Gastrocnemius medialis (tissue), 4 donors: ENCODE measurements at places on chromosomes 16 and 17.

- no peak for DNase-seq
Observed at GRCh38 chr17:4249452-4250029, 14.2 kb downstream of the ANKFY1 start.

GRCh38 chr17:50214976-50215760 lies 13.7 kb upstream of the COL1A1 start:
- no peak for DNase-seq

- no peak for DNase-seq
Observed at GRCh38 chr16:79485020-79485419, 115.5 kb downstream of the MAF start.

DNA sequence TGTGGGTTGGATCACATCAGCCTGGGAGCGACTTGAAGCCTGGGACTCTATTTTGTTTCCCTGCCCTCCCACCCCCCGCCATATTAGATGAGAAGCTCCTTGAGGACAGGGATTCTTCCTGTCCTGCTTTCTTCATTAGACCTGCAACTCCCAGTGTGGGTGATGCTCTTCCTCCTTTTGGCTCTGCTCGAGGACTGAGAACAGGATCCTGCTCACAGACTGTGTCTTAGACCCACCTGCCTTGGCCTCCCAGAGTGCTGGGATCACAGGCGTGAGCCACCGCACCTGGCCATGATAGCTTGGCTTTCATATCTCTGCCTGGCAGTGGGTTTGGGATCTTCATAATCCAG lies 21.5 kb upstream of the TNS4 start:
- DNase-seq, result no peak

DNA sequence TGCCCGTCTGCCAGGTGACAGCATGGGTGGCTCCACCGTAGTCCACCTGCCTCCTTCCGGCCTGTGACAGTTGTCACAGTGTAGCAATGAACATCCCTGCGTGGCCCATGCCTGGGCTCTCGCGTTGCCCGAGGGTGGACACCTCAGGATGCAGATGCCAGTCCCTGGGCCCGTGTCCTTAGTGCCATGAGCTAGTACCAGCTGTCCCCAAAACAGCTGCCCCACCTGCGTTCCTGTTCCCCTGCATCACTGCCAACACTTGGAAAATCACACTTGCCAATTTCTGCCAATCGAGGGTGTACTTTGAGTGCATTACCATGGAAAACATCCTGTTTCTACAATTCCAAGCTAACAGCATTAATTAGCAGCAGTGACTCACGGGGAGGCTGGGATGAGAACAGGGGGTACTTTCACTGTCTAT lies 9.0 kb upstream of the C16orf95 start:
- DNase-seq, result no peak

GRCh38 chr17:28720247-28720996 lies 637 bp downstream of the RPL23A start:
- no peak for DNase-seq

- DNase-seq, result no peak
Observed at GRCh38 chr16:3014971-3015370, 2.2 kb downstream of the CLDN9 start.

DNA sequence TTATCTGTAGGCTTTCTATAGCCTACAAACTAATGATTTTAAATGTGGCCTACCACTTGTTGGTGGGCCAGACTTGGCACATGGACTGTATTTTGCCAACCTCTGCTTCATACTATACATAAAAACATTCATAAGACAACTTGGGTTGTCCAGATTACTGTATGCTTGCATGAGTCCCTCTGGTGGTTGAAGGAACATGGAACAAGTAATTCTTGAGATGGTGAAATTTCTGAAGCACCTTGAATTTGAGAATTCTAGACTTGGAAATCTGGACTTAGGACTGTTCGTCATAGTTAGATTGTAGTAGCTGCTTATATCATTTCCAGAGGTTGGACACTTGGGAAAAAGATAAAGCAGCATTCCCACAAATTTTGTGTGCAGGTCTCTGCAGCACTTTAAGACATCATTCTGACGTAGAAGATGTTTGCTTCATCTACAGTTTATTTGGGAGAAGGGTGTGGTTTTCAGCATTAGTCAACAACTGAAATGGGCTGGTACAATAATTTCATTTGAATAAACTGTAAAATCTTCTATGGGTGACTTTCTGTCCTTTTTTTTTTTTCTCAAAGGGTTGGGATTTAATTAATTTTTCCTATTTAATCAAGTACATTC lies 31.2 kb downstream of the NFATC3 start:
- no peak for DNase-seq

- no peak for DNase-seq
Observed at GRCh38 chr17:75783069-75783783, 1.4 kb upstream of the UNK start.

DNA sequence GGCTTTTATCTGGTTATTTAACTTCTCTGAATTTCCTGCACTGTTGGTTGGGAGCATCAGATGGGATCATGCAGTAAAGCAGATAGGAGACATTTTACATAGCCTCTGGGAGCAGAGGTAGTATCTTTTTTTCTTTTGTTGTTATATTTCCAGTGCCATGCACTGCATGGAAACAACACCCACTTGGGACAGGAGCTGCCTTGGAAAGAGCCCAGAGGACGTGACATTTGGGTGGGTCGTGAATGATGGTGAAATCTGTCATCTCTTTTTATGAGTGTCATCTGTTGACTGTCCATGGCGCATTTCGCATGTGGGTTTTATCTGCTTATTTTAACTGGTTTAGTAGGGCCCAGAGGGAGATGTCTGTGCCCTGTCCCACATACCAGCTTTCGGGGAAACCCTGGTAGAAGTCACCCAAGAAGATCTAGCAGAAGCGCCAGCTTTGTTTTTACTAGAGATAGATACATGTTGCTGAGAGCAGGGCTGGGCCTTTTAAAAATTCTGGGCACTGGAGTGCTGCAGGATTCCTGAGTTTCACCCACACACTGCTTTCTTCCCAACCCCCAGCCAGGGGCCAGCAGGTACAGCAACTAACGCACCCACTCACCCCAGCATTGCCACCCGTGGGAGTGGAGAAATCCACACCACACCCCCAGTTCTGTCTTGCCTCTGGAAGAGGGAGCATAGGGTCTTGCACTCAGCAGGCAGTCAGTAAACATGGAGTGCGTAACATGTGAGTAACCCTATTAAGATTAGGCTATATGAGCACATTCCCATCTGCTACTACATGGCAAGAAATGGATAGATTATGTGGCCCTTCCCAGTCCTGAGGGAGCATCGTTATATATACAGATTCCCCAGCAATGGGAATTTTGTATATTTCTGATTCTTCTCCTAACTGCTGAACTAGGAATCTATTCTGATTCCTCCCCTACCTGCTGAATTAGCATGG lies 8.4 kb upstream of the TERF2 start:
- no peak for DNase-seq

GRCh38 chr17:39634384-39634871 lies 2.5 kb upstream of the STARD3 start:
- no peak for DNase-seq

- DNase-seq, result no peak
Observed at GRCh38 chr17:74565126-74565525, 2.2 kb downstream of the CD300H start.

DNA sequence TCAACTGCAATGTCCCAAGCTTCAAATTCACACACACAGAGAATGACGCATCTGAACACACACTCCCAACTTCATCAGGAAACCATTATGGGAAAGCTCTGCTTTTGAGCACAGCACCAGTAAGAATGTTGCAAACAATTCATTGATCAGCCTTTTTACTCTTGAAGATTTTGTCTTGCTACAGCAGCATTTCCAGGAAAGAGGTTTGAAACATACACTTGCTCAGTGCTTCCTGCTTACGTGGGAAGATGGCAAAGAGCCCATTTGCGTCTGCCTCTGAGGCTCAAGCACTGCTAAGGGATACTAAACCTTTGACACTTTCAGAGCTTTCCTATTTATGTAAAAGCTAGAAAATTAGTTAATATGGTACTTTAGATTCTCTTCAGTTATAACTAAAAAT lies 77.2 kb upstream of the MON1B start:
- DNase-seq, result no peak

GRCh38 chr16:56634715-56635440 lies 2.4 kb downstream of the MT1M start:
- DNase-seq, result no peak

GRCh38 chr16:31487071-31487719 lies 4.3 kb downstream of the SLC5A2 start:
- DNase-seq, result no peak

- DNase-seq, result peak; percentile 53
Observed at GRCh38 chr16:67243481-67243880, 3.8 kb downstream of the FHOD1 start.

GRCh38 chr16:11093572-11094074 lies 149.3 kb downstream of the CLEC16A start:
- no peak for DNase-seq

GRCh38 chr16:53449816-53450517 lies 15.7 kb downstream of the RBL2 start:
- DNase-seq, result no peak

GRCh38 chr17:82642022-82642421 lies 6.2 kb downstream of the WDR45B start:
- no peak for DNase-seq

GRCh38 chr17:17782523-17783115 lies 54.2 kb downstream of the SREBF1 start:
- DNase-seq, result no peak

DNA sequence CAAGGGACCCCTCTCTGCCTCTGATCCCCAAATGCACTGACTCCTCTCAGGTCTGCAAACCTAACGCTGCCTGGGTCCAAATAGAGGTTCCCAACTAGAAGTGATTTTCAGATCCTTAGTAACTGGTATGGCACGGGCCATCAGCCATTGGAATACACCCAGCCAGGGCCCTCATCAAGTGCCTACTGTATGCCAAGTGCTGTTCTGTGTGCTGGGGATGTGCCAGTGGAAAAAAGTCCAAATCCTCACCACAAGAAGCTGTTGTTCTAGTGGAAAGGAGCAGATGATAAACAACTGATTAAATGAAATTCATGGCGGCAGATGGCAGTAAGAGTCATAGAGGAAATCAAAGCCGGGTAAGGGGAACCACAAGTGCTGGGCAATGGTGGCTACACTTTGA lies 57.2 kb upstream of the MED9 start:
- DNase-seq, result no peak
